Activated CD8-positive, alpha-beta T cell treated with anti-CD3 and anti-CD28 coated beads for 36 hours (primary cell): ENCODE measurements at places on chromosomes 6 and 20.

DNA sequence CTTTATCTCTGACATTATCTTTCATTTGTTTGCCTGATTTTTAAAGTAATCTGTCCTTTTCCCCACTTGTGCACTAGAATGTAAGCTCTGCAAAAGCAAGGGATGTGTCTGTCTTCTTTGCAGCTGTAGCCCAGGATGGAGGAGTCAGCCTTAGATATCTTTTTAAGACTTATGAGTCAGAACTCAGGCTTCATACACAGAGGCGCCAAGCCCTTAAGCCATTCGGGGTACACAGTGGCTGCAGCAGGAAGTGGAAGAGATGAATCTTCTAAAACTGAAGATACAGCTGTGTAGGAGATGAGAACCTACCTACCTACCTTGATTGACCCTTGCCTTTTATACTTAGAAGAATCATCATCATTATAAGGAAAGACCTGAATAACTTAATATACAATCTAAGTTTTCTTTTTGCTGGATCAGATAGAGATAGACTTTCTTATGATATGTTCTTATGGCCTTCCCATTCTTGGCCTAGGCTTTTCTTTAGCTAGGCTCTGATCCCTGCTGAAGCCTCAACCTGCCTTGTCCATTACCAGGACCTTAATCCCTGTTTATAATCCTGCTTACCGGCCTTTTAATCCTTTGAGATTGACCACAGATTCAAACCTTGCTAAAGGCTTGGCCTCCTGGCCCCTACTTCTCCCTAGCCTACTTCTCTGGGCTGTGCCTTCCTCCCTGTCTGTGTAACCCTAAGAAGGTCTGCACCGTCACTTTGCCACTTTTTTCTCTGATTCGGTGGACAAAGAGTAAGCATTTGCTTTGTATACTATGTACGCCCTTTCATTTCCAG, 304.5 kb downstream of the PRL start:
- peak; percentile 57 for DNase-seq

DNA sequence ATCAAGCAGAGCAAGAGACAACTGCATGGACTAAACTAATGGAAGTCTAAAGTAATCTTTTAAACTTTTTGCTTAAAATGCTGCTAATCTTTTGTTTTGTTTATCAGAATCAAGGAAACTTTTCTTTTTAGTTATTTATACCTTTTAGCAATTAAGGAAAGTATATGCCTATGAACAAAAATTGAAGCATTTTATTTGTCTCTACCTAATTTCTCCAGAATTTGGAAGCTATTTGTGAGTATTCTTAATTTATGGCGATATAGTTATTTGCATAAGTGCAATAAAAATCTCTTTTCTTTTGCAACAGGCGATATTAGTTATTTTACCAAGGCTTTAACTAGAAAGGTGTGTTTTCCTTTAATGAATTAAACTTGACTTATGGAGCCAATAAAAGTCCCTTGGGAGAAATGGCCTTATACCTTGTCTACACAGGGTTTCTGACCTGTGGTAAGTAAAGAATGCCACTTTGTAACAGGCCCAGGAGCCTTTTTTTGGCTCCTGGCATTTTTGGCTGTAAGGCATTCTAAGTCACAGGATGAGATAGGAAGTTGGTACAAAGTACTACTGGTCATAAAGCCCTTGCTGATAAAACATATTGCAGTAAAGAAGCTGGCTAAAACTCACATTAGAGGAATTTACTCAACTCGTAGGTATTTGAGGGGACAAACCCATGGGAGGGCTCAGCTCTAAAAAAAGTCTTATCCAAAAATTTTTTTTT, 37.2 kb downstream of the TMEM14A start:
- DNase-seq, result no peak

GRCh38 chr6:43926634-43927531, 156.9 kb downstream of the VEGFA start:
- DNase-seq, result peak; percentile 59

GRCh38 chr20:22404419-22405170, 179.8 kb downstream of the FOXA2 start:
- no peak for DNase-seq

- DNase-seq, result no peak
Observed at GRCh38 chr6:36355819-36356218, 19.1 kb upstream of the BNIP5 start.

- DNase-seq, result no peak
Observed at GRCh38 chr6:20313051-20313450, 88.6 kb upstream of the E2F3 start.

DNA sequence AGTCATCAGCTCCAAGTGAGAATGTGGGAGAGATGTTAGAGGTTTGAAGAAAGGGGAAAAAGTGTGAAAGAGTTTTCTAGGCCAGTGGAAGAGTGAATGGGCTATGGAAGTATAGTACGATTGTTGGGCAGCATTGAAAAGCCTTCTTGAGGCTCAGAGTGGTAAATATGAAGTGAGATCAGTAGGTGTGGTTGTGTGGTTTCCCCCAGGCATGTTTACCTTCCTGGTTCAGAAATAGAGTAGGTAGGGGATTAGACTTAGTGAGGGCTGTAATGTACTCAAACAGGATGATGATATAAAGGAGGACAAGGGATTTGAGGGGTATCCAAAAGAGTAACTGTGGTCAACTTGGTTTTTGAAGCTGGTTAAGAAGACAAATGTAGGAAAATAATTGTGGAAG, 3.7 kb downstream of the MLIP start:
- no peak for DNase-seq

- DNase-seq, result no peak
Observed at GRCh38 chr6:72363844-72364740, 257.8 kb upstream of the KCNQ5 start.

- no peak for DNase-seq
Observed at GRCh38 chr6:24898676-24899075, 37.1 kb downstream of the RIPOR2 start.

DNA sequence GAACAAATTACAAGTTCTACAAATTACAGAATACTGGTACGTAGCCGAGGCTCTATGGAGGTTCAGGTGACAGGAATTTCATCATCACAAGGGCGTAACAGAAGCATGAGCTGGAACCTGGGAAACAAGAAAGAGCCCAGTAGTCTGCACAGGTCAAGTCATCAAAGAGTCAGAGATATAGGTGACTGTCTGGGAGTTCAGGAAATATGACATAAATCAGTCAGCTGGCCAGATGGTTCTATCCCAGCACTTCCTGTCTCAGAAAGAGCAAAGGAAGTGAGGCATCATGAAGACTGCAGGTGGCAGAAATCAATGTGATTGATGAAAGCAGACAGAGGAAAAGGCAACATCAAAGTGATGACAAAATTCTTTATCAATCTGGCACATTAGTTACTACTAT, 23.3 kb downstream of the MYCT1 start:
- DNase-seq, result no peak

DNA sequence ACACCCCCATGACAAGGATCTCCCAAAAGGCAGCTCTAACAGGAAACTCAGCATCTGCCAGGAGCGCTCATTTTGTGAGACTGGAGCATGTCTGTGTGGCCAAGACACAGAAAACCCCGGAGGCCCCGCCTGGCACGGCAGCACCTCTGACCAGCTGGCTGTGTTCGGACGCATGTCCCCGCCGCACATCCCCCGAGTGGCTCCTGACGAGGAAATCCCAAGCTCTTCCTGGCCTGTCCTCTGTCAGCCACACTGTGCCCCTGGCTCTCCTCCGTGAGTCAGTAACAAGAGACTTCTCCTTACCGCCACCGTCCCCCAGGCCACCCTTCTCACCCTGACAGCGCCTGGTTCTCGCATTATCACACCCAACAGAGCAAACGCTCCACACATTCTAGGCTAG, 14.4 kb downstream of the SLC2A4RG start:
- DNase-seq, result no peak

DNA sequence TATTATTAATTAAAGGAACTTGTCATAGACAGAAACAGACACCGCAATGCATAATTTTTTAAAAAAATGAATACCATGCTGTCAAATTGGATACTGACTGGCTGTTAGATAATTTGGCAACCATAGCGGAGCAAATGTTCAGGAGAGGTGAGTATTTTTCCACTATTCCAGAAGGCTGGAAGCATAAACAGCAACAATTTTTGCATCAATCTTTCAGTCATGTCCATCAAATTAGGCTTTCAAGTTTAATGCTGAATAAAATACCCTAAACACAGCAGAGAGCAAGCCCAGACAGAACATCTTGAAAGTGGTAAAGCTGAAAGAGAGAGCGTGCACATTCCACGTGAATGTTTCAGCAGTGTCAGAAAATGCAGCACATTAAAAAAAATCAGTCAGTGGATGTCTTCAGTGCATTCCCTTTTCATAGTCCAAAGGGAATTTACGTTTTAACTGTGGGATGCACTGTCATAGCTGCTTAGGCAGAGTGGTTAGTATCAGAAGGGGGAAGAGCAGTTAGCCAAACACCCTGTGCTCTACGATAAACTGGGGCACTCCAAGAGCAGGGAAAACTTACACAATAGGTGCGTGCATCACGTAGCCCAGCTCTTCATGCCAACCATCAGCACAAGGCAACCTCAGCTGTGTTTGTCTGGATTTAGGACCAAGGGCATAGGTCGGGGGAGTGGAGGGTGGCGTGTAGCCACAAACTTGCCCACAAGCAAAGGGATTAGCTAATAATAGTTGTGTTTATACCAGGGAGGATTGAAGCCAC, 116.2 kb upstream of the STMND1 start:
- DNase-seq, result no peak
